ENCODE measurements at places on chromosomes 5 and 9.

DNA sequence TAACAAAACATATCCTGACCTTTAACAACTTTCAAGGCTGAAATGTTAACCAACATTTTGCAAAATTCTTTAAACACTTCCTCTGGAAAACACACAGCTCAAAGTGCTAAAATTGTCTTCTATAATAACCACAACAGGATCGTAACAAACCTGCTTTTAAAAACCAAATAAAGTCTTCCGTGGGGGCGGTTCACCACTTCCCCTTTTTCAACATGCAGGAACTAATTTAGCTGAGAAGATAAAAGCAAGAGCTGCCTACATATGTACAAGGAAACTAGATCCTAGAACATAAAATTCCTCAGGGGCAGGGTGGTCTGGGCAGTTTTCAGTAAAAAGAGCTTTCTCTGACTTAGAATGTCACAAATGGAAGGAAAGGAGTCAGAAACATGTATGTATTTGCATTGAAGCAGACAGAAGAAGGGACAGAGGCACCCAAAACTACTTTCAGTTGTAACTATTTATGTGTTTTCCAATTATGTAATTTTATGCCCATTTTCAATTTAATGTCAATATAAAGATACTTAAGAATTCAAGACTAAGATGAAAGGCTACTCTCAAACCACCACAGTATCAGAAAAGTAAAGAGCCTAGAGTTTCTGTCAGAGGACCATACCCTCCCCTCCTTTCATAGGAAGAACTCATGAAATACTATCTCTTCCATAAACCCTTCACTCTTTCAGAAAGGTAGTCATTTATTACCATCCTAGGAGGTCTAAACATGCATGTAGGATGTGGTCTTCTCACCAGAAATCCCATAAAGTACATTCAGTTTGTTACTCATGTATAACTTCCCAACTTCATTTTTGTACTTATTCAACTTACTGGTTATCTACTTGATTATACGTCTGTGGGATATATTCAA lies 185.9 kb upstream of the RASA1 start:
- no peak for DNase-seq

DNA sequence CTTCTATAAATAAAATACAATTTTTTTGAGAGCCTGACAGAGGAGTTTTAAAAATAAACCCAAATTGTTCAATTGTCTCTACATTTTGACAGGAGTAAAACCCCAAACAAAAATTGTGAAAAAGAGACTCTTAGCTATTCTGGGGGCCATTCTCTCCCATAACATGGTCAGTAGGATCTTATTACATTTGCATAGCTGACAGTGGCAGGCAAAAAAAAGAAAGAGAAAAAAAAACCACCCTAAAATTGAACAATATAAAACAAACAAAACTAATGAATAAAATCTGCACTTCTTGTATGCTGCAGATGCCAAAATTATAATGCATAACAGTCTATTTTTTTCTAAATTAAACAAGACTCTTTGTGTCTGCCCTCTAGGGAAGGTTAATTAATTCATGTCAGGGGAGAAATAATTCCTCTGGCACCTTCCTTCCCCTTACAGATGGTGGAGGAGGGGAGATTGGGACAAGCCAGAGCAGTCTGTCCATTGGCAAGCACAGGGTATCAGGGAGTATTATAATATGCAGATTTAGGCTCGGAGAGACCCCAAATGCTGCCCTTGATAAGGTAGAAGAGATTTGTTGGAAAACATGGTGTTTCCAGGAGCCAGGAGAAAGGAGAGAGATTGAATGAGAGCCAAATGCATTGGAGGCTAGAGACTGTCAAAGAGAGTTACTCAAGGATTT lies 79.7 kb upstream of the CDH6 start:
- DNase-seq = no peak

DNA sequence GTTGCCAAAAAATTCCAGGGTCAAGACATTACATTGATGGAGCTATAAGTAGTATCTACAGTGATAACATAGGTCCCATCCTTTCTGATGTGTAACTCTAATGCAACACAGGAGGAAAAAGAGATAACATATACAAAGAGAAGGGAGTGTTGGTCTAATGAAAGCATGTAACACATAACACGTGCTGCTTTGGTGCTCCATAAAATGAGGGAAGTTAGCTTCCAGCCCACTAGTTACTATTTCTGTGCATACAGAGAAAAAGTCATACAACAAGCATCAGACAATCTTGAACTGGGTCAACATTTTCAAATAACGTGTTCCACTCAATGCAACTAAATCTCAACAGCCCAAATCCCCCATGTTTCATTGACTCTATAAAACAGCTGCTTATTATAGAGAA lies 11.7 kb downstream of the MLLT3 start:
- no peak for DNase-seq

DNA sequence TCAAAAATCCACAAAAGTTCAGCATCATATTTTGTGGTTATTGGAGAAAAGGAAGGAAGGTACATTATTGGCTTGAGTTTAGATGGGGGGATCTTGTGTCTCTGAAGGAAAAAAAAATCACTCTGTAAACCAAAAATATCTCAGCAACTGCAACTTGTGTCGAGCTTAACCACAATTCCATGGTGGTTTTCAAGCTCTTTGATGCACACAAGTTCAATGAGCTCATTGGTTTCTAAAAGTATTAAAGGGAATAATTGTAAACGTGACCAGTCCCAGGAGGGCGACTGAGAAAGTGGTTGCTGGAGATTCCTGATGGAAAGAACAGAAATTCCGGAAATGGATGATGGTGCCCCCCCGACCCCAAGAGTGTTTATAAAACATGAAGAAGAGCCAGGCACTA lies 173.8 kb downstream of the PSAT1 start:
- DNase-seq = no peak

GRCh38 chr5:15085671-15086070 lies 214.1 kb upstream of the ANKH start:
- no peak for DNase-seq

DNA sequence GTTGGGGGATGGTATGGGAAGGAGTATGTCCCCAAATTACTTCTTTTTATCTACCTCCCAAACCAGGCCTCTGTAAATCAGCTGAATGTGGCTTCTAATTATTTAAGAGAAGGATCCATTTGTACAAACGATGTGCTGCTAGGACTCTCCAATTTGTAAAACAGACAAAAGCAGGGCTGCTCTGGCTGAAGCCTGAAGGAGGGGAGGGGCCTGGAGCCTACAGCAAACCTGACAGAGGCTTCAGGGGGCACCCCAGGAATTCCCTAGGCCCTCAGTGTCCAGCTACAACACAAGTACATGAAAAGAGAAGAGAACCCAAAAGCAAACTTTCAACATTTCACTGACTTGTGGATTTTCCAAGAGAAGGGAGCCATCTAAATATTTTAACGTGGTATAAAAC lies 939.4 kb upstream of the DMAC1 start:
- DNase-seq = no peak

GRCh38 chr9:114088571-114089170 lies 10.4 kb downstream of the KIF12 start:
- DNase-seq = no peak

- DNase-seq = no peak
Observed at GRCh38 chr9:77533671-77534070, 114.5 kb downstream of the GNA14 start.

- DNase-seq = no peak
Observed at GRCh38 chr9:34962546-34962945, 4.5 kb downstream of the PHF24 start.

- DNase-seq = peak; percentile 36
Observed at GRCh38 chr5:57172466-57173318, 1.2 kb upstream of the GPBP1 start.

DNA sequence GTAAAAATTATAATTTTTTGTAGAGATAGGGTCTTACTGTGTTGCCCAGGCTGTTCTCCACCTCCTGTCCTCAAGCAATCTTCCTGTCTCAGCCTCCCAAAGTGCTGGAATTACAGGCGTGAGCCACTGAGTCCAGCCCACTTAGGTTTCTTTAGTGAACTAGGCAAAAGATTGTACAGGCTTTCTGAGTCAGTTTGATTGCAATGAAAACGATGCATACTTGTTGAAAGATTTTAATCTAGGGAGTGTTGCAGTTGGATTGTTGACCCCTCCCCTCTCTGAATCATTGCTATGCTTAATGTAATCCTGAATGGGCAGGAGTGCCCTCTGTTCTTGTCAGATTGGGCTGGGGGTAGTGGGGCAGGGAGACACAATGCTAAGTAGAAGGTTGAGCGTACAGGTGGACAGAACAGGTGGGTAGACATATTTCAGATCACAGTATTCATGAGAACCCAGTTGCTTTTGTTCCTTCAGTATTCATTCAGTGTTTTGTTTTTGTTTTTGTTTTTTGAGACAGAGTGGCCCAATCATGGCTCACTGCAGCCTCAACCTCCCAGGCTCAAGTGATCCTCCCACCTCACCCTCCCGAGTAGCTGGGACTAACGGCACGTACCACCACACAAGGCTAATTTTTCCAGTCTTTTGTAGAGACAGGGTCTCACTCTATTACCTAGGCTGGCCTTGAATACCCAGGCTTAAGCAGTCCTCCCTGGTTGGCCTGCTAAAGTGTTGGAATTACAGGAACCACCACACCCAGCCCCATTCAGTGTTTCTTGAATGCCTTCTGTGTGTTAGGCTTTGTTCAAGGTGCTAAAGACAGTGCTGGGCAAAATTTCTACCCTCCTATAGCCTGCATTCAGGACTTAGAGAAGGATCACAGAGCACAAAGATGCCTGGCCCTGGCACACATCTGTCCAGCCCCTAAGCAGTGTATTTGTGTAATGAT lies 70.1 kb downstream of the KIAA1958 start:
- DNase-seq = no peak

GRCh38 chr5:90968319-90968718 lies 409.7 kb downstream of the ADGRV1 start:
- no peak for DNase-seq

DNA sequence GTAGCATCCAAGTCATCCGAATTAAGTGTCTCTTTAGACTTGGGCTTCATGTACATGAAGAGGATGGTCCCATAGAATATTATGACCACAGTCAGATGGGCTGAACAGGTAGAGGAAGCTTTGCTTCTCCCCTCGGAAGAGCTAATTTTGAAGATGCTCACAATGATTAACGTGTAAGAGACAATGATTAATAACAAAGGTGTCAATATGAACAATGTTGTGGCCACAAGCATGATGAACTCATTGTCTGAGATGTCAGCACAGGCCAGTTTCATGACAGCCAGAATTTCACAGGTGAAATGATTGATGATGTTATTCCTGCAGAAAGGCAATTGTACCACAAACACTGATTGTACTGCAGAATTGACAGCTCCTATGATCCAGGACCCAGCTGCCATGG lies 626 bp downstream of the OR13C2 start:
- no peak for DNase-seq

- no peak for DNase-seq
Observed at GRCh38 chr5:107700481-107700880, 29.7 kb upstream of the EFNA5 start.

DNA sequence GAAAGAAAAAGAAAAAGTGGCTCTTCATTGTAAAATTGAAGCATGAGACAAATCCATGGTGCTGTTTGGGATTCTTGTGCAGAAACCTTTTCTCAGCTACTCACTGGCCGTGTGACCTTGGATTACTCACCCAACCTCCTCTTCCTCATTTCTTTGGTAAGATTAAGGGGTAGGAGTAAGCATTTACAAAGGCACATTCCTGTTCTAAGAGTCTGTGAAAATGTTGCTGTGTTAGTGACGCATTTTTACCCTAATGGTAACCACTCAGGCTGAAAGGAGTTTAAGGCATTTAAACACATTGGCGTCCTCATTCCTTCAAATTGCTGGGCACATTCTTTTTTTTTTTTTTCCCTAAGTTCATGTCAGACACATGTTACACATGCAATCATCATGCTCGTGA lies 4.3 kb downstream of the RAI14 start:
- DNase-seq = no peak

GRCh38 chr9:134738869-134739659 lies 97.5 kb downstream of the COL5A1 start:
- no peak for DNase-seq

DNA sequence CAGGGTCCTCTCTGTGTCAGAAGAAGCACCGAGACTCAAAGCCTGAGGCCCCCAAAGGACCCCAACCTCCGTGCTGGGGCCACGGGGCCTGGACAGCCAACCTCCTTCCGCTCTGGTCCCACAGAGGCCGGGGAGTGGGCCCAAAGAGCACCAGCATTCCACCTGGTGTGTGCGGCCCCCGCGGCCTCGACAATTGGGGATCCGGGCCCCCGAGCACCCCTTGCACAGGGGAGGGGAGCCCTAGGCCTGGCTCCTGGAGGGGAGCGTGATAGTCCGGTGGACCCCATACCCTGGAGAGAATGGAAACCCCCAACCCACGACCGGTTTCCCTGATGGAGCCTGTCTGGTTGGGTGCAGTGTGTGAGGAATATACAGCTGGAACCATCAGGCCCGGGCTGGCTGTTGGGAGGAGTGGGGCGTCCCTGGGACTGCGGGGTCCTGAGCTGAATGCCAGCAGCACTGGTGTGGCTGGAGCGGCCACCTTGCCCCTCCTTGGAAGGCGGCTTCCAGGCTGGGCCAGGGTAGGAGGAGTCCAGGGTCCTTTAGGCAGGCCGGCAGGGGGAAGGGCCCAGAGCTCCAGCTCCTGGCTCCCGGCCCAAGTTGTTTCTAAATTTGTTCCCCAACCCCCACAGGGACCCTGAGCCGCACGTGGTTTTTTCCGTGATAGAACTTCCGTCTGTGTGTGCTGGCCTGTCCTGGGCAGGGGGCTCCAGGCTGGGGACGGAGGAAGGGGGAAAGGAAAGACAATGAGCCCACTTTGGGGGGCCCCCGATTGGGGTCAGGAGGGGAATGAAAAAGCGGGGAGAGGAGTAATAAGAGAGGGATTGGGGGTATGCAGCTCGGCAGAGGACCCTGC lies 825 bp upstream of the TOR4A start:
- no peak for DNase-seq

GRCh38 chr9:95150903-95151302 lies 166.6 kb downstream of the FANCC start:
- DNase-seq = no peak

DNA sequence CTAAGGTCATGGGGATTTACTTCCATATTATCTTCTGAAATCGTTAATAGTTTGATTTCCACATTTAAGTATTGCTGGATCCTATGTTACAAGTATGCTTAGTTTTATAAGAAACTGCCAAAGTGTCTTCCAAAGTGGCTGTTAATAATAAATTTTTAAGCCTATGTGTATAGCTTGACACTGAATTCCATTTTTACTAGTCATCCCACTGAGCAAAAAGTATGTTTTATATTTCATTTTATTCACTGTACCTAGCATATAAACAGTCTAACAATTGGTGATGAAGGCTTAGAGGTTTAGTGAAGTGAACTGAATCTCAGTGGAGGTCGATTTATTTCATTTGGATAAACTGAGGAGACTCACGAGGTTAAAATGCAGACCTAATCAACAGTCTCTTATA lies 174.6 kb downstream of the ADAMTS6 start:
- no peak for DNase-seq

GRCh38 chr5:109630093-109630492 lies 59.6 kb upstream of the MAN2A1 start:
- no peak for DNase-seq

- DNase-seq = no peak
Observed at GRCh38 chr5:73393611-73394489, 54.7 kb downstream of the FOXD1 start.

GRCh38 chr9:93302586-93303257 lies 118.8 kb downstream of the WNK2 start:
- no peak for DNase-seq
